ENCODE measurements at places on chromosomes 3 and 15.

GRCh38 chr3:71784201-71784913 lies 591 bp downstream of the PROK2 start:
- no peak for DNase-seq

GRCh38 chr3:14461748-14462324 lies 59.4 kb downstream of the SLC6A6 start:
- DNase-seq: no peak

DNA sequence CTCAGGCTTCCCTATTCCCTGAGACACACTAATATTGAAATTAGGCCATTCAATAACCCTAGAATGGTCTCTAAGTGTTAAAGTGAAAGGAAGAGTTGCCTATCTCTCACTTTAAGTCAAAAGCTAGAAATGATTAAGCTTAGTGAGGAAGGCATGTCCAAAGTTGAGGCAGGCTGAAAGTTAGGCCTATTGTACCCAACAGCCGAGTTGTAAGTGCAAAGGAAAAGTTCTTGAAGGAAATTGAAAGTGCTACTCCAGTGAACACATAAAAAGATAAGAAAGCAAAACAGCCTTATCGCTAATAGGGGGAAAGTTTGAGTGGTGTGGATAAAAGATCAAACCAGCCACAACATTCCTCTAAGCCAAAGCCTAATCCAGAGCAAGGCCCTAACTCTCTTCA lies 117.9 kb upstream of the SPATA12 start:
- no peak for DNase-seq

GRCh38 chr15:26870346-26870745 lies 3.5 kb downstream of the GABRA5 start:
- DNase-seq: no peak

- DNase-seq: no peak
Observed at GRCh38 chr3:74787011-74787410, 172.6 kb upstream of the CNTN3 start.

GRCh38 chr15:92062505-92062904 lies 209.0 kb downstream of the SLCO3A1 start:
- DNase-seq: no peak

- no peak for DNase-seq
Observed at GRCh38 chr3:131699001-131699400, 196.2 kb upstream of the MRPL3 start.

GRCh38 chr15:46365572-46365971 lies 730.7 kb downstream of the SQOR start:
- DNase-seq: no peak

GRCh38 chr15:35958975-35959374 lies 413.0 kb upstream of the DPH6 start:
- no peak for DNase-seq

GRCh38 chr3:162400697-162401096 lies 904.1 kb downstream of the OTOL1 start:
- no peak for DNase-seq

GRCh38 chr3:58010562-58010961 lies 2.3 kb downstream of the FLNB start:
- DNase-seq: no peak

DNA sequence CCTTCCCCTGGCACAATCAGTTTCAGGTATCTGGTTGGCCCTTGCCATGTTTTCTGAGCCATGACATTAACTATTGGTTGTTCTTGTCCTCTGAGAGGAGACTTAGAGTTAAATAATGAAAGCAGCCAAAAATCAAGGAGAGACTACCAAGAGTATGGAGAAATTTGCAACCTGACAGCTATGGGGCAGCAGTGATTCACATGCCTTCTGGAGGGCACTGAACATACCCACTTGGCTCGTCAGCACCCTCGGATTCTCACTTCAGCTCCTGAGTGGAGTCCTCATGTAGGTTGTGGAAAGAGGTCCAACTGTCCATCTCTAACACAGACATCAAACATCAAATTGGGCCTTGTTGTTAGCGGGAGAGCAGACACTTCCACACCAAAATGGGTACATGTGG lies 265.6 kb downstream of the EBLN2 start:
- no peak for DNase-seq

DNA sequence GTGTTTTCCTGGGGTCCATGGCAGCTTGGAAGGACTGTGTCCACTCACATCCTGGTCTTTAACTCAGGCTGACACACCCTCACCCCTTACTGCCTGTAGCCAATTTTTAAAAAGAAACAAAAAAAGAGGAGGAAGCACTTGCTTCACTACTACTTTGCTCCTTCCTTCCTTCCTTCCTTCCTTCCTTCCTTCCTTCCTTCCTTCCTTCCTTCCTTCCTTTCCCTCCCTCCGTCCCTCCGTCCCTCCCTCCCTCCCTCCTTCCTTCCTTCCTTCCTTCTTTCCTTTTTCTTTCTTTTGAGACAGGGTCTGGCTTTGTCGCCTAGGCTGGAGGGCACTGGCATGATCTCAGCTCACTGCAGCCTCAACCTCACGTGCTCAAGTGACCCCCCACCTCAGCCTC lies 25.5 kb upstream of the AKAP13 start:
- DNase-seq: no peak

- peak; percentile 7 for DNase-seq
Observed at GRCh38 chr3:134754768-134755559, 40.1 kb upstream of the EPHB1 start.

DNA sequence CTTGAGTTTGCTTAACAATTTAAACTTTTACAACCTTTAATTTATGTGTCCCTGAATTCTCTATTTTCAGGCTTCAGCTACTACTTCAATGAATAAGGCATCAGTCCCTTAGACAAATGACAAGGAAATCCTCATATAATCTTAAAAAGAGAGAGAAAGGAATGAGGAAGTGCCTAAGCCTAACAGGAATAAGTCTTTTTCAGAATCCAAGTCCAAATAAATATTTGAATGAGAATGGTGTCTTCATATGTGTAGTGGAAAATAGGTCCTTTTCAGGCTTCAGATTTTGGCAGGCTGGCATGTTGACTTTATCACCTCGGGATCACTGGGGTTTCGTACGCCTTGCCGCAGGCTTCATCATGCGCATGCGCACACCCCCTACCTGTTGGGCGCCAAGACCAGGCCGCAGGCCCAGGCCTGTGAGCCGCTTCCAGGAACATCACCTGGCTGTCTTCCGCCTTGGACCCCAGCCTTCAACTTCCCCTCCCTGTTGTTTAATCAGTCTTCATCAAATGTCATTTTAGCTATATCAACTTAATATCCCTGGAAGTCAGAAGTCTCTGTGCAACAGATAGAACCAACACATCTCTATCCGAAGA lies 334.5 kb downstream of the SOX2 start:
- no peak for DNase-seq

- DNase-seq: no peak
Observed at GRCh38 chr3:15291589-15292541, 40.5 kb downstream of the SH3BP5 start.

GRCh38 chr3:71011565-71012287 lies 571.8 kb downstream of the FOXP1 start:
- DNase-seq: no peak

DNA sequence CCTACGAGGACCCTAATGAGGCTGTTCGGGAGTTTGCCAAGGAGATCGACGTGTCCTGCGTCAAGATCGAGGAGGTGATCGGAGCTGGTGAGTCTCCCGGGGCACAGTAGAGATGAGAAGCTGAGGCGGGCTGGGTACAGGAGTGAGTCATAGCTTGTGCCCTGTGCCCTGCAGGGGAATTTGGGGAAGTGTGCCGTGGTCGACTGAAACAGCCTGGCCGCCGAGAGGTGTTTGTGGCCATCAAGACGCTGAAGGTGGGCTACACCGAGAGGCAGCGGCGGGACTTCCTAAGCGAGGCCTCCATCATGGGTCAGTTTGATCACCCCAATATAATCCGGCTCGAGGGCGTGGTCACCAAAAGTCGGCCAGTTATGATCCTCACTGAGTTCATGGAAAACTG lies 17.9 kb downstream of the EPHB3 start:
- DNase-seq: no peak

GRCh38 chr3:87272718-87273341 lies 3.6 kb downstream of the POU1F1 start:
- DNase-seq: no peak

- no peak for DNase-seq
Observed at GRCh38 chr15:99732124-99732750, 1.0 kb downstream of the LYSMD4 start.

- no peak for DNase-seq
Observed at GRCh38 chr3:64674591-64675076, 13.2 kb downstream of the ADAMTS9 start.

GRCh38 chr15:92077353-92078085 lies 224.0 kb downstream of the SLCO3A1 start:
- DNase-seq: peak; percentile 32

DNA sequence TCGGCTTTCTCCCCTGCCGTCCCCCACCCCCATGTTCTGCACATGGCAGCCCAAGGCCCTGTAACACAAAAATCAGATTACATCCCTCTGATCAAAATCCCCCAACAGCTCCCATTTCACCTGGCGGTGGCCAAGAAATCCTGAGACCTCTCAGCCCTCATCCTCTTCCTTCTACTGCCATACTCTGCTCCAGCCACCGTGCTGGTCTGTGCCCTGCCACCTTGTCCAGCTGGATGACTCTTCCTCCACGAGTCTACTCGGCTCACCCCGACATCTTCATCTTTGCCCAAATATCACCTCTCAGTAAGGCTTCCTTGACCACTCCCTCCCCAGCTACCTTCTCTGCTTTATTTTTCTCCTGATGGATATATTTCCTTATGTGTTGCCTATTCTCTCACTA lies 3.1 kb downstream of the CCDC51 start:
- DNase-seq: no peak

- DNase-seq: no peak
Observed at GRCh38 chr3:24810881-24811280, 316.2 kb upstream of the THRB start.

- DNase-seq: no peak
Observed at GRCh38 chr15:86796521-86796920, 716.9 kb downstream of the AGBL1 start.

GRCh38 chr3:160648701-160649100 lies 28.3 kb upstream of the ARL14 start:
- DNase-seq: no peak

DNA sequence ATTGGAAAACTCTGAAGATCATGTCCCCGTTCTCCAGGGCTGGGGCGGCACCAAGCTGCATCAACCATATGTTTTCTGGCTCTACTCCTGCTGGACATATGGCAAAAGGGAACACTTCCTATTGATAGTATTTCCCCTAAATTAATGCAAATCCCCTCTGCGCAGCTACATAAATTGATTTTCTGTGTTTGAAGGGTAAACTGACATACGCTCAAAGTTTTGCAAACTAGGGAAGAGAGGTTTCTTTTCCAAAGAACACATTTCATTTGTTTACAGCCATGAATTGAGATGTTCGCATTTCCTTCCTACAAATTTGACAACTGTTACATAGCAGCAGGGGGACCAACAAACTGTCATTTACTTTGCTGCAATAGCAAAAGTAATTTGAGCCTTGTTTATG lies 35.9 kb downstream of the CTXND1 start:
- DNase-seq: no peak

- no peak for DNase-seq
Observed at GRCh38 chr3:37114251-37115145, 59.9 kb downstream of the LRRFIP2 start.

- no peak for DNase-seq
Observed at GRCh38 chr3:88010810-88011209, 48.0 kb downstream of the CGGBP1 start.

DNA sequence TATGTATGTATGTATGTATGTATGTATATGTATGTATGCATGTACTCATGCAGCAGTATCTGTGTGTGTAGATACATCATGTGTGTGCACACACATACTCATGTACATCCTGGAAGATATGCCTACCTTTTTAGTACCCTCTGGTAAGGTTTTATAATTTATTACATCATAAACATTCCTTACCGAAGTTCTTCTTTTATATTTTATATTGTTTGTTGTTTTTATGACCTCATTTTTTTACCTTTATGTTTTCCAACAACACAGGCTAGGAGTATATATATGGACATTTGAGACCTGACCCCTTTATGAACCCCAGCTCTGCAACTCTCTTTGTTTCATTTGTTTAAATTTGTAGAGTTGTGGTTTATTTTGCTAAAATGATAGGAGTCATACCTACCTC lies 263.5 kb downstream of the ADAMTSL3 start:
- no peak for DNase-seq

DNA sequence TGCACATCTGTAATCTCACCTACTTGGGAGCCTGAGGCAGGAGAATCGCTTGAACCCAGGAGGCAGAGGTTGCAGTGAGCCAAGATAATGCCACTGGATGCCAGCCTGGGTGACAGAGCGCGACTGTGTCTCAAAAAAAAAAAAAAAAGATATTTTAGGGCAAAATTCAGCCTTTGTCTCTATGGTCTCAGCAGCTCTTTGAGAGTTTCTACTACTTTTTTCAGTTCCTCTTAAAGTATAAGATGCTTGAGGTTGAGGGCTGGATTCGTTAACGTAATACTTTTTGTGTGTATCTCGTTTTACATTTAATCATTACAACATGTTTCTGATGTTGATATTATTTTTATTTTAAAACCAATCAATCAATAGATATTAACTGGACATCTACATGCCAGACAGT lies 381.2 kb upstream of the TBL1XR1 start:
- no peak for DNase-seq

- DNase-seq: peak; percentile 7
Observed at GRCh38 chr15:63015618-63016017, 26.9 kb upstream of the TPM1 start.

DNA sequence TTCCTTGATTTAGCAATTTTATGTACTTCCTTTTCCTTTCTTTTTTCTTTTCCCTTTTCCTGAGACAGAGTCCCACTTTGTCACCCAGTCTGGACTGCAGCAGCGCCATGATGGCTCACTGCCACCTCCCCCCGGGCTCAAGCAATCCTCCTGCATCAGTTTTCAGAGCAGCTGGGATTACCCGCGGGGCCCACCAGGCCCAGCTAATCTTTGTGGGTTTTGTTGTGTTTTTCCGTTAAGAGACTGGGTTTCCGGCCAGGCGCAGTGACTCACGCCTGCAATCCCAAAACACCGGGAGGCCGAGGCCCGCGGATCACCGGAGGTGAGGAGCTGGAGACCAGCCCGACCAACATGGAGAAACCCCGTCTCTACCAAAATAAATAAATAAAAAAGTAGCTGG lies 17.7 kb downstream of the GOLGA8S start:
- DNase-seq: no peak

DNA sequence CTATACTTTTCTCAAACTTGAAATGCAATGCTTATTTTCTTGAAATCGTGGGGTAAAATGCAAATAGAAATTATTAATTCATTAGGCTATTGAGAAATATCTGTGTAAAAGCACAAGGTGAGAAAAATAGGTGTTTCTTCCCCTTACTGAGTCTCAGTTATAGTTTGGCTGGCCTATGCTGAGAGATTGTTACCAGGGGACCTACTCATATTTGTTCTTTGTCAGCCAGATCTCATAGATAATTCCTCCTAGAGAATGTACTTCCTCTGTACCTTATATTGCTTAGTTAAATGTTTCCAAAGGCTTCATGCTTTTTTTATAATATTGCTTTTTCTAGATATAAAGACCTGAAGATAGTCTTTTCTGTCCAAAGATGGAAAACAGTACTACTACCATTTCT lies 60.0 kb upstream of the TRPC1 start:
- no peak for DNase-seq

GRCh38 chr15:42285034-42285433 lies 11.8 kb upstream of the TMEM87A start:
- DNase-seq: no peak
